ENCODE measurements at places on chromosomes 6 and 20.
A peak's percentile ranks its signal among the peaks of the same experiment; 100 is the strongest.

GRCh38 chr6:126102358-126102757 lies 116.0 kb downstream of the TRMT11 start:
- no peak for DNase-seq

DNA sequence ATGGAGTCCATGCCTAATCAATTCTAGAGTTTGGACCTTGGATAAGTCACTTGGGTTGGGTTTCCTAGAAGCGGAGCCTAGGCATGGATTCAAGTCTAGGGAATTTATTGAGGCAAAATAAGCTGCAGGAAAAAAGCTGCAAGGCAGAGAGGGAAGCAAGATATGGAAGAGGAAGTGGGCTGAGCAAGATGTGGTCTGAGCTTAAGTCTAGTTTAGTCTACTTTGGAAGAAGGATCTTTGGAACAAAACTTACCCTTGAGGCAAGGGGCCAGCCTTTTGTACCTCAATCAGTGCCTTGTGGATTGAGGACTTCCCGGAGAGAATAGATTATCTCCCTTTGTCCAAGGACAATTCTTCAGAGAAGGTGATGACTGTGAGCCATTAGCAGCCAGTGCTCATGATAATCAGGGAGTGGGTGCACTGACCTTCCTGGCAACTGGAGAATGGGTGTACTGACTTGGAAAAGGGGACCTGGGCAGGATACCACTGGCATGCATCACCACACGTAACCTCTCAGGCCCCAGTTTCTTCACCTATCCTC lies 10.9 kb downstream of the ZSCAN9 start:
- DNase-seq = no peak

- peak; percentile 76 for DNase-seq
Measured at GRCh38 chr6:354631-355280, 36.8 kb upstream of the IRF4 start.

DNA sequence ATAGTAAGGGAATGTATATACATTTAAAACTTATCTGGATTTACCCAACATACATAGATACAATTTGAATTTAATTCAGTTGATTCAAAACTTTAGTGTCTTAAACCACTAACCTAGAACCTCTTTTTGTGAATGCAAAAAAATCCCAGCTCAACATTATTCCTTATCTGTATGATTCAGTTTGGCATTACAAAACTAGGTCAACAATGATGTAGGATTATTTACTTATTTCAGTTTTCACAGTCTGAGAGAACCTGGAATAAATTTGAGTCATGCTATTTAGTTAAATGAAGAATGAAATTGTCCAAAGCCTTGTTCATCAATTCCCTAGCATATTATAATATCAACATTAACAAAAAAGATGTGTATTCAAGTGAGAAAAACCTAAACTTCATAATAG lies 7.4 kb upstream of the PLCB1 start:
- DNase-seq = no peak

- DNase-seq = no peak
Measured at GRCh38 chr20:61633004-61633403, 380.9 kb downstream of the CDH4 start.

DNA sequence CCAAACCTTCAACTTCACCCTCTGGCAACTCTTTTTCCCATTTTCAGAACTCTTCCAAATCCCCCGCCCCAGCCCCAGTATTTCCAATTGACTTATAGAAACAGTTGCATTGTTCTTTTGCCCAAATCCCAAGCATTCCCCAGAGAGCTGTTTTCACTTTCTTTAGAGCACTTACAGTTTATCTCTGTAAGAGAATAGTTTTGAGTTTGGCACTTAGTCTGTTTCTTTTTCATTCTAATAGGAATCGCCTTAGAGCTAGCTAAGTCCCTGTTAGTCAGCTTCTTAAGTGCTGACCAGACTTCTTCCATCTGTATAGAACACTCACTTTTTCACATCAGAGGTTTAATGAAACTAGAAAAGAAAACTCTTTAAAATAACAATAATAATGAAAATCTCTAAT lies 374.2 kb upstream of the FLRT3 start:
- no peak for DNase-seq

GRCh38 chr20:1509237-1509636 lies 18.0 kb upstream of the SIRPB2 start:
- DNase-seq = no peak

GRCh38 chr20:40279390-40279789 lies 409.6 kb downstream of the MAFB start:
- DNase-seq = no peak

- no peak for DNase-seq
Measured at GRCh38 chr6:80610846-80611245, 504.4 kb downstream of the BCKDHB start.

DNA sequence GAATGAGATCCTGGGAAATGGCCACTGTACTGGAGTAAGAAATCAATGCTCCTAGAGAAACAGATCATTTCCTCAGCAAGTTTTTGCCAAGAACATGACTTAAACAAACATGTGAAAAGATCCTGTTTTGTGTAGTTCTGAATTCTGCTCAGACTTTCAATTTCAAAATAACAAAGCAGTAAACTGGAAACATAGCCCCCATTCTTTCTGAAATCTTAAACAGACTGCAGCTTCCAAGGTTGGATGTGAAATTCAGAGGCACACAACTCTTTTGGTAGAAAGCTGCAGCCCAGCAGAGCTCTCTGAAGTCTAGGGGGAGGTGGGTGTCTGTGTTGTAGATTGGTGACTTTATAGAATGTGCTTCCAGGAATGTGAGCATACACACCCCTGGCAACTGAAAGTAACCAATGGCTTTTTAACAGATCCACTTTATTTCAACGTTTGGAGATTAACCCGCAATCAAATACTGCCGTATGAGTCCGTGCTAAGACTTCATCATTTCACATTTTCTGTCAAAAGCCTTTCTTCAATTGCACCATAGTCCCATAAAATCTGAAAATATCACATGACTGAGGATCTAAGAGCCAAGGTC lies 86.4 kb downstream of the ATXN1 start:
- DNase-seq = no peak

- no peak for DNase-seq
Measured at GRCh38 chr6:9085054-9085708, 649.8 kb upstream of the SLC35B3 start.

- peak; percentile 77 for DNase-seq
Measured at GRCh38 chr20:24957326-24958016, 8.4 kb downstream of the CST7 start.

DNA sequence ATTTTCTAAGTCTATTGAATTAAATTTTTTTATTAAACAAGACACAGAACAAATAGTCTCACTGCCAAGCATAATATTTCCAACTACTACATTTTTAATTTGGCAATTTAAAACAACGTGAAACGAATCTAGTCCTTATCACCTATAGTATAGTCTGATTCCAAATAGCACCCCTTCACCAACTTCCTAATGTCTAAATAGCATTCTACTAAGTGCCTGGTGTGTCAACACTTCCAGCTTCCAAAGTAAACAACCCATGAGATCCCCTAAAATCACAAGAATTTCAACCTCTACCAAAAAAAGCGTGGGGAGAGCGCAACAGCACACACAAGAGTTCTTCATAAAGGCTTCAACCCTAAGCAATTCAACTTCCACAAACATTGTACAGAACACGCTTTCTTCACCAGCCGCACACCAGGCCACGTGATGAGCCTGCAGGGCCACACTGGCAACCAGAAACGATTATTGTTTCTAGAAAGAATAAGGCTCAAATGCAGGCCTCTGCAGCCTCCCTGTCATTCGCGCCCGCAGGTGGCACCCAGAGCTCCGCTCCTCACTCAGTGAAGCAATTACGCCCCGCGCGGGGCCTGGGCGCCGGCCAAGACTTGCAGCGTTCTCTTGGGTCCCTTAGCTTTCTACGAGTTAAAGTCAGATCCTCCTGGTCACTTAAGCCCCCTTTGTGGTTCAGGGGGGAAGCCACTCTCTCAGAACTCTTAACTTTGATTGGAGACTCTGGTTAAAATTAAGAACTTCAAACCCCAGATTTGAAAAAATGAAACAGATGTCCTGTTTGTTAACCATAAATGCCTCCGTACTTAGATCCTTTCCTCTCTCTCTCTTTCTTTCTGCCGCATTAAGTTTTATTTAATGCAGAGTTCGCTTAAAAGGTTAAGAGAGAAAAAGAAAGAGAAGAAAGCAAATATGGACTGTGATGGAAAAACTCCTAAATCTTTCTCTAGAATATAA lies 18.3 kb downstream of the SIM1 start:
- no peak for DNase-seq

DNA sequence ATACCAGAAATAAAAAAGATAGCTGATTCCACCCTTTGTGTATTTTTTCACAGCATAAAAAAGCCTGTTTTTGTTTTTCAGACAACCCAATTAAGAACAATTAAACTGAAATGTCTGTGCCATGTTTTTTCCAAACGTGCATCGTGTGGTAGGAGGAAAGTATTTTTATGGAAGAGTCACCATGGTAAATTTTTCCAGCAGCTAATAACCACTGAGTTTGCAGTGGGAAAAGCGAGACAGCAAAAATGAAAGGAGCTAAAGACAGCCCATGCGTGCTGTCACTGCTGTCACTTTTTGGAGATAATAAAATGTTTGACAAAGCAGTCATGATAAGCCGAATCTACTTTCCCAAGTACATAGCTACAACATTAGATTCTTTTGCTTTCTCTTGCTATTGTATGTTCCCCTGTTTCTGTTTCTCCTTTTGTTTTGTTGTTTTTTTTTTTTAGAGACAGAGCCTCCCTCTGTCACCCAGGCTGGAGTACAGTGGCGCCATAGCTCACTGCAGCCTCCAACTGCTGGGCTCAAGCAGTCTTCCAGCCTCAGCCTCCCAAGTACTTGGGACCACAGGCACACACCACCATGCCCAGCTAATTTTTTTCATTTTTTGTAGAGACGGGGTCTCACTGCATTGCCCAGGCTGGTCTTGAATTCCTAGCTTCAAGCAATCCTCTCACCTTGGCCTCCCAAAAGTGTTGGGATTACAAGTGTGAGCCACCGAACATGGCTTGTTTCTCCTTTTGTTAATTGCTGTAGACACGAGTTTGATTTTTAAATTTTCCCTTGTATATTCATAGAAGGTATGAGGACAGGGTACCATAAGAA lies 261.3 kb downstream of the TMEM242 start:
- no peak for DNase-seq

- DNase-seq = no peak
Measured at GRCh38 chr20:2401527-2401926, 20.8 kb downstream of the TGM6 start.

- DNase-seq = peak; percentile 23
Measured at GRCh38 chr6:33716379-33716778, 4.9 kb upstream of the UQCC2 start.

DNA sequence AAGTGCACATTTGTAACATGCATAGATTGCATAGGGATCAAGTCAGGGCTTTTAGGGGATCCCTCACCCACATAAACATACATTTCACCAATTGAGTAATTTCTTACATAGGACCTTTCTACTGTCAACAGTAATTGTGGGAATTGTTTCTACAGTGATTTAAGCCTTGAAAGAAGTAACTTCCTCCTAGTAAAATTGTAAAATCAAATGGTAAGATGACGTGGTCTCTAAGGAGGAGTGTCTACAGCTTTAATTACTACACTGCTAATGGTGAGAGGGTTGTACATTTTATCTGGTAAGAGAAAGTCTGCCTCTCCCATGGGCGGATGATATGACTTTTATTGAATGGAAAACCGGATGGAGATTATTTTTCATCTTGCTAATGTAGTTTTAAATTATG lies 98.0 kb downstream of the RPP40 start:
- no peak for DNase-seq

DNA sequence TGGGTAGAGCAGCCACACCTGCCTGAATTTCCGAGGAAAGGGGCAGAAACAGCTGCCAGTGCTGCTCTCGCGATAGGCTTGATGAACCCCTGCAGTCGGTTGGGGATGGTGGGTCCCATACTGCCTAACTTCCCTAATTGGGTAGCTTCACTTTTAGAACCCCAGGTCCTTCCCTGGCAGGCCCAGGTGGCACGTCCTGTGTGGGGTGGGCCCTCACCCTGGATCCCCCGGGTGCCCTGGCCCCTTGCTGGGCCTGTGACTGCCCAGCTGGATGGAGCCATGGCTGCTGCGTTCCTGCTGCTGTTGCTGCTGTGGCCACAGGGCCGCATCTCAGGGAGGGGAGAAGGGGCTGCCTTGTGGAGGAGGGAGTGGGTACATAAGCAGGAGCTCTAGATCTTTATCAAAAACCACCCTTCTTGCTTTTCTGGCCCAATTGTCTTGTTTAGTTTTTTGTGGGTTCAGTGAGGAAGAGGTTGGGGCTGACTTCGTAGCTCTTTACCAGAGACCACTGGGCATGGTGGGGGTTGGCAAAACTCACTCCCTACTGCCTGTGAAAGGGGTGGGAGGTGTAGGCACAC lies 19.2 kb downstream of the TREML4 start:
- no peak for DNase-seq

GRCh38 chr6:22904431-22904830 lies 335.1 kb downstream of the HDGFL1 start:
- no peak for DNase-seq

DNA sequence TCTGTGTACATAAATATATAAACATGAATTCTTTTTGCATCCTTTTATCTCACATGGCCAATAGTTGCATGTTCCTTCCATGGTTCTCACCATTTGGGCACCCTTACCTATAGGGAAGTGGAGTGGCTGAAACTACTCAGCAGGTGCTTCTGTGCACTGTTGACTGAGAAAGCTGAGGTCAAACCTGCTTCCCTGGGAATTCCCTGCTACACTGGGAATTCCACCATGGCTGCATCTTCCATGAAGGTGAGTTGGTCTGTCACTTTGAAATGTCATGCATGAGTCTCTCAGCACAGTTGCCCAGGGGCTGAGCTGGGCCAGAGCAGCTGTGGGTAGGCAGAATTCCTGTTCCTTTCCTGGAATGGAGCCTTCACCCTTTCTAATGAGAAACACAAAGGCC lies 193.8 kb upstream of the PRSS16 start:
- DNase-seq = no peak

Measured in spleen (tissue), 13 donors.